Psoas muscle (tissue), 8 donors: ENCODE measurements at places on chromosomes 12 and 14. TPM values are rescaled to one million over a fixed set of nuclear protein-coding genes. Genes with fewer than 3 reads are reported as not detected.

DNA sequence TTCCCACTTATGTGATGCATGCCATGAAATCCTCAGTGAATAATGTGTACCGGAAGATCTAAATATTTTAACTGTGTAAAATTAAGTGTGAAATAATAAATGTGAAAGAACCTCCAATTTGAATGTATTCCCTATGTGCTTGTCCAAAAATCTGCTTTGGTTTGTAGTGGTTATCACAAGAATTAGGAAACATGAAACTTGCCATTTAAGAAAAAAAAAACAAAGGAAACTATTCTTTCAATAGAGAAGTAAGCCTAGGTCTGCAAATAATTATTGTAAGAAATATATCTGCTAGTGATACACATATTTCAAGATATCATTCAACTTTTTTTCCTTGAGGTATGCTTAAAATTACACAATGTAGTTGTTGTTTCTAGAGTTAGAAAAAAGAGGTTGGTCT is 500.4 kb downstream of the SLC6A15 start:
- DNase-seq: no peak

GRCh38 chr12:93591137-93591868 is 18.8 kb downstream of the SOCS2 start:
- DNase-seq: peak; percentile 78

DNA sequence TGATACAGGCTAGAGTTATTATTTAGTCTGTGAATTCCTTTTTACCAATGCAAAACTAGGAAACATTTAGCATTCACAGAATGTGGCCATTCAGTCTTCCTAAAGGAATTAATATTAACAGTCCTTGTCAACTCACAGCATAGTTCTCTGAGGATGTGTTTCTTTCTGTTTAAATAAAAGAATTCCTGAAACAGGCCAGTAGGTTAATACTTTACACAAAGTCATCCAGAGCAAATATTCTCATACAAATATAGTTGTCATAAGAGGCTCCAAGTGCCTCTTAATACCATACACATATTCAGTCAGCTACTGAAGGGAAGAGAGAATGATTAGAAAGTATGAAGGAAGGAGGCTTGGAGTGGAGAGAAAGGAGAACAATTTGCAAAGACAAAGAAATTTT is 120.1 kb downstream of the LMNTD1 start:
- DNase-seq: no peak

DNA sequence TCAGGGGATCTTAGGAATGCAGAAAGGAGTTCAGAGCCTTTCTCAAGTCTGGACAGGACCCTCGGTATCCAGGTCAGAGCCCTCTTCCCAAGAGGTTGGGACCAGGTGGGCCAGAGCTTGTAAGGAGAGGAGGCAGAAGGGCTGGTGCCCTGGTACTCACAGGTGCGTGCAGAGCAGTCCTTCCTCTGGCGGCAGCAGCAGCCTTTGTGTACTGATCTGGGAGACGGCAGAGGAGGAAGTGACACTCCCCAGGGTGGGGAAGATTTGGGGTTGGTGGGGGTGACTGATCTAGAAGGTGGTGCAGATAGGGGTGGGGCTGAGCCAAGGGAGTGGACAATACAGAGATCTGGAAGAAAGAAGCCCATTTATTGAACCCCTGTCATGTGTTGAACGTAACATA is at the start of gene ITGB7:
Gene ITGB7, minus strand, starts transcription at position 210 of the 400 bp plus-strand sequence. CDS start 6,808 bp downstream, outside the sequence.
- no peak for DNase-seq

Gene POTEM
- not detected for total RNA-seq

DNA sequence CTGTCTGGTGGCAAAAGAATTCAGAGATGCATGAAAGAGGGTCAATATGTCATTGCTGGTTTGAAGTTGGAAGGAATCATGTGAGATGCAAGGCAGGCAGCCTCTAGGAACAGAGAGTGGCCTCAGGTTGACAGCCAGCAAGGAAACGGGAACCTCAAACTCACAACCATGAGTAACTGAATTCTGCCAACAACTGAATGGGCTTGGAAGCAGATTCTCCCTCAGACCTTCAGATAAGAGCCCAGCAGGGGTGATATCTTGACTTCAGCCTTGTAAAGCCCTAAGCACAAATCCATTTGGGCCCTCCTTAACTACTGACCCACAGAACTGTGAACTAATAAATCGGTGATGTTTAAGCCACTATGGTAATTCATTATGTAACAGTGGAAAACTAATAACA is 35.8 kb downstream of the USP15 start:
- DNase-seq: no peak

DNA sequence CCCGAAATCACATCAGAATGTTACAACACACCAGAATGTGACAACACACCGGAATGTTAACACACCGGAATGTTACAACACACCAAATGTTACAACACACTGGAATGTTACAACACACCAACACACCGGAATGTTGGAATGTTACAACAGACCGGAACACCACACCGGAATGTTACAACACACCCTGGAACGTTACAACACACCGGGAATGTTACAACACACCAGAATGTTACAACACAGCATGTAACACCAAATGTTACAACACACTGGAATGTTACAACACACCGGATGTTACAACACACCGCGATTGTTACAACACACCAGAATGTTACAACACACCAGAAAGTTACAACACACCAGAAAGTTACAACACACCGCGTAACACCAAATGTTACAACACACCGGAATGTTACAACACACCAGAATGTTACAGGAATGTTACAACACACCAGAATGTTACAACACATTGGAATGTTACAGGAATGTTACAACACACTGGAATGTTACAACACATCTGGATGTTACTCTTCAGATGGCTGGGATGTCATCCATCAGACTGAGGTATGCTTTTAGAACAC is 21.1 kb downstream of the CHFR start:
- DNase-seq: no peak

Gene GLIPR1L1
- total RNA-seq: not detected

- no peak for DNase-seq
Measured at GRCh38 chr14:24924544-24924943, 125.4 kb downstream of the STXBP6 start.

GRCh38 chr14:69796797-69797500 is at the start of gene SLC10A1:
Gene SLC10A1, minus strand, starts transcription at chr14:69797241. Its CDS starts 86 bp downstream, at chr14:69797155.
- DNase-seq: no peak

Gene TAS2R19
- 0.86 TPM for total RNA-seq
